ENCODE measurements at places on chromosomes 11 and 22. TPM values are rescaled to one million over a fixed set of nuclear protein-coding genes. Genes with fewer than 3 reads are reported as not detected.

Gene OR2D2
- not detected for total RNA-seq

GRCh38 chr11:110447343-110447742, 17.6 kb downstream of the FDX1 start:
- no peak overlapping the region for H3K4me3 ChIP-seq
- no peaks in the 10 kb centered on the region for H3K4me1 ChIP-seq
- DNase-seq: no peak
- H3K27ac ChIP-seq: no peak overlapping the region

DNA sequence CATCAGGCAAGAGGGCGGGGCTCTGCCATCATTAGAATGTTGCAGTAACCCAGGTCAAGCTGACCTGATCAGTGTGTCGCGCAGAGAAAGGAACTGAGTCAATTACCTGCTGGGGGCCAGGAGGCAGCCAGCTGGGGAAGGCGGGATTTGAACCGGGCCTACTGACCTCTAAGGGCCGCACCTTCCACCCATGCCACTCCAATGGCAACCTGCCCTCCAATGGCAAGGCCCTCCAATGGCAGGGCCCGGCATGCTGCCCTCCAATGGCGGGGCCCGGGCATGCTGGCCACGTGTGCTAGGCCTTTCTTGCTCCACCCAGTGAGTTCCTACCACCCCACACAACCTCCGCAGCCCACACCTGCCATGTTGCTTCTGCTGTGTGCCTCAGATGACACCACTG, 407.6 kb downstream of the CTTN start:
- DNase-seq: no peak
- H3K27me3 ChIP-seq: no peaks in the 10 kb centered on the region
- no peaks in the 10 kb centered on the region for H3K4me1 ChIP-seq
- H3K4me3 ChIP-seq: no peak overlapping the region

Gene FGF19
- not detected for total RNA-seq

DNA sequence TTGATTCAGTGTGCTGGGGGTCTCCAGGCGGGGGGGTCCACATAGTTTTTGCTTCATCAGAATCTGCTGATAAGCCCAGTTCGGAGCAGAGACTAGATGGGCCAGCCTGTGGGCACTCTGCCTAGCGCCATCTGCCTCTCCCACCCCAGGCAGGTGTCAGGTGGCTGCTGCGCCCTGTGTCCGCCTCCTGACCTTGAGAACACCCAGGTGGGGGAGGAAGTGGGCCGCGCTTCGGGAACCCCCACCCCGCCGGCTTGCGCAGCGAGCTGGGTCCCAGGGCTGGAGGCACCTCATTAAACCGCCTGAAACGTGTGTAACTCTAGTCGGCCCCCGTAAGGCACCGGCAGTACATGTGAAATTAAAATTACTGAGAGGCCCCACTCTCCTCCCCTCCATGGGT, 113.6 kb downstream of the KCNQ1 start:
- peak; percentile 52 for DNase-seq
- H3K27ac ChIP-seq: no peak overlapping the region
- no peaks in the 10 kb centered on the region for H3K36me3 ChIP-seq
- H3K4me3 ChIP-seq: no peak overlapping the region
- no peaks in the 10 kb centered on the region for H3K4me1 ChIP-seq

Gene LRRC74B
- total RNA-seq: not detected

DNA sequence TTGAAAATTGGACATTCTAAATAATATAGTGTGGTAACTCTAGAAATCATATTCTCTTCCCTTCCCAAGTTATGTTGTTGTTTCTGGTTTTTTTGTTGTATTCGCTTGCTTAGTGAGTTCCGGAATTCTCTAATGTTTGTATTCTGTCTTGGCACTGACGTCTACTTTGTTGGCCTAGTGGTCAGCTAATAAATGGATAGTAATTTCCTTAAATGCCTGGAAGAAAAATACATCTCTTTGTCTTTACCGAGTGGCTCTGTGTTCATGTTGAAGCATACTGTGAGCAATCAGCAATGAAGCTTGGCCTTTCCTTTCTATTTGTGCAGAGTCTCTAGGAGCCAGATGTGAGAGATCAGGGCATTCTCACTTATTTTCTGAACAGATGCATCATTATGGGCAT, 1225.7 kb downstream of the JRKL start:
- H3K27ac ChIP-seq: no peak overlapping the region
- no peaks in the 10 kb centered on the region for H3K4me1 ChIP-seq
- H3K27me3 ChIP-seq: no peaks in the 10 kb centered on the region
- no peak for DNase-seq

DNA sequence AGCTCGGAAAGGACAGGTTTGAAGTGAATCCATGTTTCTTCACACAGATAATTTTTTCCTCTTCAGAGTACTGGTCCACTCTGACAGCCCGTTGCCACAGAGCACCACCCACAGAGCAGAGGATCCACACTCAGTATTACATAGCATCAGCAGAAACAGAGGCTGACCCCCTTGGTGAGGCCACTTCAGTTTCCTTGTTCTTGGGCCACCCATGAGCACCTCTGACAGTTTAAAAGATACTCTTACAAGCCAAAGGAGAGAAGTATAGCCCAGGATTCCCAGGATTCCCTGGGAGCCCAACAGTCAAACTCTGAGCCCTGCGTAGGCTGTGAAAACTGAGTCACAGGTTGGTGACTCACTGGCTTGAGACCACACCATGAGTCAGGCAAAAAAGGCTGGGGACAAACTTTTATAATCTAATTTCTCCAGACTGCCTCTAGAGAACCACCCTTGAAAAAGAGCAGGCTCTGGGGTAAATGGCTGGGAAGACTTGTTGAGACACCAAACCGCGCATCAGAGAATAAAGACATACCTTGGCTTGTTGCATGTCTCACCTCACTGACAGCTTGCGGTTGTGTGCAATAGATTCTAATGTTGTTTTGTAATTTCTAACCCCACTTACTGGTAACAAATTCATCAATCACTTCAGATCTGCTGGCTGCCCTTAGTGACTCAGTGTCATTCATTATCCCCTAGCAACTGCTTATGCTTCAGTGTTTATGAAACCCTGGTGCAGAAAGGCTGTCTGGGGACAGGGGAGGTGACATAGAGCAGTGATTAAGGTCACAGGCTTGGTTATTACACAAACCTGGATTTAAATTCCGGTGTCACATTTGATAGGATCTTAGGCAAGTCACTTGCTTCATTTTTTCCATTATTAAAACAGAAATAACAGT, 56.9 kb upstream of the PRSS23 start:
- no peaks in the 10 kb centered on the region for H3K27me3 ChIP-seq
- peak overlapping the region; percentile 27 for H3K27ac ChIP-seq

GRCh38 chr11:16111690-16112089, 244.7 kb downstream of the SOX6 start:
- H3K27ac ChIP-seq: no peak overlapping the region
- no peaks in the 10 kb centered on the region for H3K36me3 ChIP-seq
- H3K4me3 ChIP-seq: no peak overlapping the region
- H3K27me3 ChIP-seq: no peaks in the 10 kb centered on the region
- no peak for DNase-seq

GRCh38 chr11:77800449-77800848, 20.1 kb downstream of the RSF1 start:
- H3K27ac ChIP-seq: no peak overlapping the region
- no peak overlapping the region for H3K4me3 ChIP-seq
- no peak for DNase-seq
- H3K4me1 ChIP-seq: peaks cover 3% of the 10 kb centered on the region
- H3K27me3 ChIP-seq: no peaks in the 10 kb centered on the region

Gene CYTH4
- 37.9 TPM for total RNA-seq

- no peaks in the 10 kb centered on the region for H3K27me3 ChIP-seq
- no peaks in the 10 kb centered on the region for H3K36me3 ChIP-seq
- no peak overlapping the region for H3K27ac ChIP-seq
Observed at GRCh38 chr11:70225681-70226177, 22.6 kb downstream of the FADD start.

GRCh38 chr11:103970701-103971249, 65.7 kb upstream of the DDI1 start:
- no peak for DNase-seq
- no peaks in the 10 kb centered on the region for H3K27me3 ChIP-seq
- no peak overlapping the region for H3K4me3 ChIP-seq
- H3K27ac ChIP-seq: no peak overlapping the region

- no peaks in the 10 kb centered on the region for H3K36me3 ChIP-seq
- H3K4me3 ChIP-seq: no peak overlapping the region
- H3K4me1 ChIP-seq: peaks cover 27% of the 10 kb centered on the region
- DNase-seq: peak; percentile 67
- no peaks in the 10 kb centered on the region for H3K27me3 ChIP-seq
- H3K27ac ChIP-seq: peak overlapping the region; percentile 65
Observed at GRCh38 chr11:19820100-19820499, 107.5 kb downstream of the NAV2 start.

All from upper lobe of right lung (tissue), 1 donor.